ENCODE measurements at places on chromosomes 1 and 21.

DNA sequence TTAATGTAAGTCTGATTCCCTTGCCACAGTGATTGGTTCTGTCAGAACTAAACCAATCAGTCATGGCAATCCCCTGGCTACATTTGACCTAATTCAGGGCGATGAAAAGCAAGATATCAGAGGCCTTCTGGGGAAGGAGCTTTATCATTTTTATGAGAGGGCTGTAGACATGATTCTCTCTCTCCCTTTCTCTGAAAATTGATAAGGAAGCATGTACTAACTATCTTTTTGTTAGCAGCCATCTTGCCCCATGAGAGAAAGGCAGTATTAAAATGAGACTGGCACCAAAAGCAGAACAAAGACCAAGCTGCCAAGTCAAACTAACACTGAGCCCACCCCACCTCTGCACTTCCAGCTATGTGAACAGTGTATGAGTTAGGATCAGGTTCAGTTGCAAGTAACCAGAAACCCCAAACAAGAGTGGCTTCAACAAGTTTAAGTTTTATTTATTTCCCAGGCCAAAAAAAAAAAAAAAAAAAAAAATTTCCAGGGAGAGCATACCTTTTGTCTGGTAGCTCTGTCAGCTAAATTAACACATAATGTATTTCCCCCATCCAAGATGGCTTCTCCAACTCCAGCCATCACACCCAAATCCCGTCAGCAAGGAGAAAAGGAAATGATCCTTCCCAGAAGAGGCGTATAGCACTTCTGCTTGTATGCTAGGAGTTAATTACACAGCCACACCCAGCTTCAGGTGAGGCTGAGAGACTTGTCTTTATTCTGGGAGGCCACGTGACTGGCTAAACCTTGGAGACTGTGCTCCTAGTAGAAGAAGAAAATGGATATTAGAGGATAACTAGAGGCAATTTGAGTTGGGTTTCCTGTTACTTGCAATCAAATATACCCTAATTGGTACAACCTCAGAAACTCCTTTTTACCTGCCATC is 105.8 kb upstream of the RALGPS2 start:
- DNase-seq: no peak

GRCh38 chr1:116494745-116495144 is 76.1 kb downstream of the CD58 start:
- no peak for DNase-seq

DNA sequence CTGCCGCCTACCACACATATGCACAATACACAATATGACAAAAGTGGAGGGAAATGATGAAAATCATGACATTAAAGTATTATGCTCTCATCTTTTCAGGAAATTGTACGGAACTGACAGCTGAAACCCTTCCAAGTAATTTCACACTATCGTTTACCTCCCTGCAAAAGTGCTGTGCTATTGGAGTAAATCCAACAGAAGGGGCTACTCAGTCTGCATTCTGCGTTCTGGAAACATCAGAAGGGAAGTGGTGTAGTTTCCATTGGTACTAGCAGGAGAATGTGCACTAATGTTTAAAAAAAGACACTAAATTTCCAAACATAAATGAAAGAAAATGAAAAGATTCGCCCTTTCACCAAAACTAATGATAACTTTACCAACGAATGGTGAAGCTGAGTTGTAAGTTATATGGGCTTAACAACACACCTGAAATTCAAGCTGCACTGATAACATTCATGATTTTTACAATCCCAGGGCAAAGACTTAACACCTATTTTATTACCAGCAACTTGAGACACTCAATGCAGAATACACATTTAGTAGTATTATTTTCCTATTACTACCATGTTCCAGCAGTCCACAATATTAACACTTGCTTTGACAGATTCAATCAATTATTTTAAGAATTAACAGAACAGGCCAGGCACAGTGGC is 3.2 kb downstream of the DENND1B start:
- DNase-seq: no peak

DNA sequence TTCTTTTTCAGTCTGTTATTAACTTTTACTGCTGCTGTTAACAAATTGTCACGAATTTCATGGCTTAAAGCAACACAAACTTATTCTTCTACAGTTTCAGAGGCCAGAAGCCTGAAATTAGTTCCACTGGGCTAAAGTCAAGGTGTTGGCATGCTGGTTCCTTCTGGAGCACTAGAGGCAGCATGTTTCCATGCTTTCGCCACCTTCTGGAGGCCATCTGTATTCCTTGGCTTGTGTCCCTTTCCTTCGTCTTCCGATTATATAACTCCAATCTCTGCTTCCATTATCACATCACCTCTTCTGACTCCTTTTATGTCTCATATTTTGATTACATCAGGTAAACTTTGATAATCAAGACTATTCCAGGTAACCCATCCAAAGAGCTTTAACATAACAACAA is 1742.1 kb downstream of the BRINP3 start:
- no peak for DNase-seq

DNA sequence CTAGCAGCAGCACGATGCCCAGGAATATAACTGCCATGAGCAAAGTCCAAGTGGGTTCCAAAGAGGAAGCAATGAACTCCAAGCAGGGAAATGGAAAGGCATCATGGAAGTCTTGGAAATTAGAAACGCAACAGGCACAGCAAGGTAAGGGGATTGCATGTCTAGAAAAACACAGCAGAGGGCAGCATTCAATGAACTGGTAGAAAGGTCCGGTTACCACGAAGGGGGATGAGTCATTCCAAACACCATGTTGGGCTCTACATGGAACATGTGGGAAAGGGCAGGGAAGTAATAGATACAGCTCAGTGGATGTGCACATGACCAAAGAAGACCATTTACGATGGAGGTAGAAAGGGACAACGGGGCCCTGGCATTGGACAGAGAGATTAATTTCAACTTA is 36.4 kb downstream of the RXRG start:
- peak; percentile 68 for DNase-seq

DNA sequence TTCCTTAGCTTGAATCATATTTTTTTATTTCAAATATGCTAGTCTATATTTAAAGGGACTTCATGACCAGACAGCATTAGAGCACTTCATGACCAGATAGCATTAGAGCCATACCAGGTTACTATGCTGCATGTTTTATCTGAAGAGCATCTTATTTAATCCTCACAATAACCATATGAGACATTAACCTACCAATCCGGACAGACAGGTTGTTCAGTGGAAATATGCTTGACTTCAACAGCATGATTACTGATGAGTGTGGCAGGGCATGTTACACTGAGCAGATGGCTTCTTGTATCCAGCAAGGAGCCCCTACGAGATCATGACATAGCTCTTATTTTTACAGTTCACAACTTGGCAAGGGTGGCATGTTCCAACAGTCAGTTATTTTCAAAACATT is 85.0 kb upstream of the KCTD3 start:
- no peak for DNase-seq

- DNase-seq: no peak
Observed at GRCh38 chr1:211473823-211474222, 18.1 kb downstream of the RD3 start.

DNA sequence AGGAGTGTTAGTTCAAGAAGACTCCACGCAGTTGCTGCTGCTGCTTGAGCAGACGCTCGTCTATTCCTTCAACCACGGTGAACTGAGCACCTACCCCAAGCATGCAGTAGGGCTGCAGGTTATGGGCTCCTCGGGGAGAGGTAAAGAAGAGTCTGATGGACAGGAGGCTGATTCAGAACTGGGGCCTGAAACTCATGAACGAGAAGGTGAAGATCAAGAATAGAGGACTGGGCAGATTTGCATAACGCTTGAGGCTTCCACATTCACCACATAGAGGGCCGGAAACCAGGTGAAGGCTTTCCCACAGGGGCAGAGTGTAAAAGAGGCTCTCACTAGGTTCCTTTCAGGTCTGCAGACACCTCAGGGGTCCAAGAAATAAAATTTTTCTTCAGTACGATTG is 9.1 kb downstream of the ABCA4 start:
- DNase-seq: no peak

GRCh38 chr1:160403244-160403643 is 2.9 kb downstream of the VANGL2 start:
- DNase-seq: no peak

All from HT1080 (cell line).